ENCODE measurements at places on chromosomes 16 and 17.

- DNase-seq = no peak
Observed at GRCh38 chr17:81176666-81177065, 10.6 kb upstream of the AATK start.

GRCh38 chr17:78174346-78174869 is 6.0 kb downstream of the SYNGR2 start:
- no peak for DNase-seq

DNA sequence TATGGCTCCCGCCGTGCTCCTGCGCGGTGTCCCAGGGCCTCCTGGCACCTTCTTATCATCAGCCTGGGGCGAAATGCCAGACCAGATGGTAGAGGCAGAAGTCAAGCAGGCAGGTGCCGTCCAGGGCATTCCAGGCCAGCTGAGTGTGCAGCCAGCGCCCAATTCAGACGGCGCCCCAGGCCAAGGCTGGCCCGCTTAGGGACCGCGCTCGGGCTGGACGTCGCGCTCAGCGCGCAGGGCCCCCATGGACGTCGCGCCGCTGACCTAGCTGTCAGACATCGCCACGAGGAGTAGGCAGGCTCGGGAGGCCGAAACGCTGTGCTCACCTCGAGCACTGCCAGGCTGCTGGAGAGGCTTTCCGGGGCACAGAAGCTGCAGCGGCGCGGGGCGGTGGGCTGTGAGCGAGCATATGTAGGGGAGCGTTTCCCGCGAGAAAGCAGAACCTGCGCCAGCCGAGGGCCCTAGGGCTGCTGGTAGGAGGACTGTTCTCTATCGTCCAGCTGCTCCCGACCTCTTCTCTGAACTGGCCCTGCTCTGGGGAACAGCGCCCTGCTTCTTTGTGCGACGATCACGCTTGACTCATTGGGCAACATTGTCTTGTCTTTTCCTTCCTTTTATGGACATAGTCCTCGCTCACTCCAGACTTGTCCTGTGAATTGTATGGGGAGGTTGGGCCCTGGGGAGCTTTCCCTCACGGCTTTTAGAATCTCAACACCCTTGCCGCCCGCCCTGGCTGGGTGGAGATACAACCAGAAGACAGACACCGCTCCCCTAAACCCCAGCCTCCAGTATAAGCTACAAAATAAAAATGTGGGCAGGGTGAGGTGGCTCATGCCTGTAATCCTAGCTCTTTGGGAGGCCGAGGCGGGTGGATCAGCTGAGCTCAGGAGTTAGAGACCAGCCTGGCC is 8.4 kb upstream of the CA4 start:
- DNase-seq = peak; percentile 43

- DNase-seq = peak; percentile 75
Observed at GRCh38 chr17:40122999-40123810, 1.4 kb downstream of the MSL1 start.

- no peak for DNase-seq
Observed at GRCh38 chr17:81118308-81119221, 46.7 kb upstream of the PVALEF start.

DNA sequence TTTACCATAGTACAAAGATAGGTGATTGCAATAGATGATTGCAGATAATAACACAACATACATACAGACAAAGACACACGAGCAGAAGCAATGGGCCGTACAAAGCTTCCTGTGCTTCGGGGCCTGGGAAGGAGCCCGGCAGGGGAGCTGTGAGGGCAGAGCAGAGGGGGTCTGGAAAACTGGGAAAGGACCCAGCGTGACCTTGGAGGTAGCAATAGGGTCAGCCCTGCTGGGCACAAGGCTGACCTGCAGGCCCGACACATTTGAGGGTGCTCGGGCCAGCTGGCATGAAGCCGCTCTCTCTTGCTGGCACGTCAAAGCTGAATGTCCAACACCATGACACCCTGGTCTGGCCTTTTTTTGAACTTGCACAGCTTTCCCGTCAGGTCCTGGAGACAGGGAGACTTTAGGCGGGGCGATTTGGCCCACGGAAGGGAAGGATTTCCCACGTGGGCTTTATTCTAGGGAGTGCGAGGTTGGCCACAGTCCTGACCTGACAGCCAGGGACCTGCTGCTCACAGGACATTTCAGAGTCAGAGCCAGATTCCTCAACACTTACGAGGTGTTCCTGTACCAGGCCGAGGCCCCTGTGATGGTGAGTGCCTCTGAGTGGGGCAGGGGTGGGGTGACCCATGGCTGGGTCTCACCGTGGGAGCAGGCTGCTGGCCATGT is 83.2 kb downstream of the NTN1 start:
- no peak for DNase-seq

DNA sequence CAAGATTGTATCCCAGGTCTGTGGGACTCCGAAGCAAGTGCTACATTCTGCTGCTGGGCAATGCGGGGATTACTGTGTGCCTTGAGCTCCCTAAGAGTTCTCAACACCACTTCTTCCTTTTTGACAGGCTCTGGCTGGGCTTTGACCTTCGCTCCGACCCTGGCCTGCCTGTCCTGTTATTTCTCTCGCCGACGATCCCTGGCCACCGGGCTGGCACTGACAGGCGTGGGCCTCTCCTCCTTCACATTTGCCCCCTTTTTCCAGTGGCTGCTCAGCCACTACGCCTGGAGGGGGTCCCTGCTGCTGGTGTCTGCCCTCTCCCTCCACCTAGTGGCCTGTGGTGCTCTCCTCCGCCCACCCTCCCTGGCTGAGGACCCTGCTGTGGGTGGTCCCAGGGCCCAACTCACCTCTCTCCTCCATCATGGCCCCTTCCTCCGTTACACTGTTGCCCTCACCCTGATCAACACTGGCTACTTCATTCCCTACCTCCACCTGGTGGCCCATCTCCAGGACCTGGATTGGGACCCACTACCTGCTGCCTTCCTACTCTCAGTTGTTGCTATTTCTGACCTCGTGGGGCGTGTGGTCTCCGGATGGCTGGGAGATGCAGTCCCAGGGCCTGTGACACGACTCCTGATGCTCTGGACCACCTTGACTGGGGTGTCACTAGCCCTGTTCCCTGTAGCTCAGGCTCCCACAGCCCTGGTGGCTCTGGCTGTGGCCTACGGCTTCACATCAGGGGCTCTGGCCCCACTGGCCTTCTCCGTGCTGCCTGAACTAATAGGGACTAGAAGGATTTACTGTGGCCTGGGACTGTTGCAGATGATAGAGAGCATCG is 2.4 kb downstream of the SLC16A13 start:
- DNase-seq = no peak

DNA sequence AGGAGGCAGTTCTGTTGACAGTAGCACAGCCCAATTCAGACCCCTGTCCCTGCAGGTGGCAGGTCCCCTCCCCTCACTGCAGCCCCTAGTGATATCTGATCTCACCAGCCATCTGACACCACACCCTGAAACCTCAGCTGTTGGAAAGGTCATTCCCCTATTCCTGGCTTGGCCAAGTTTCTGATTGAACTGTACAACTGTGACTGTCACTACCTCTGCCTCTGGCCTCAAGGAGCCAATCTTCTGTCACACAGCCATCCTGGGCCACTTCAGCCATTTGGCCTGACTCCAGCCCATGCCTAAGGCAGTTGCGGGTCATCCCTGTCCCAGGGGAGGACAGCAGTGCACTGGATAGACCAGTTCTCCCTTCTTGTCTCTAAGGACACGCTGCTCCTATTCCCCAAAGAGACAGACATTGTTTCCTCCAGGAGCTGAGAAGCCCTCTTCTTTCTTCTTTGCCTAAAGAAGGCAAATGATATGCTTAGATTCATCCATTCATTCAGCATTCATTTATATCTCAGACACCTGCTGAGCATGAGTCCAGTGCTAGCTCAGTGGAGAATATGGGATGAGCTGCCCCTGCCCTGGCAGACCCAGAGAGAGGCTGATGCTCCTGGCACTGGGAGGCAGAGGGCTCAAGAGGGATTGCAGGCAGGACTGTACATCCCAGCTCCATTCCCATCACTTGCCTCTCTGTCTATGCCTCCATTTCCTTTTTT is 4.6 kb upstream of the ALDOA start:
- DNase-seq = no peak

- no peak for DNase-seq
Observed at GRCh38 chr17:66786107-66786506, 48.8 kb upstream of the CACNG5 start.

DNA sequence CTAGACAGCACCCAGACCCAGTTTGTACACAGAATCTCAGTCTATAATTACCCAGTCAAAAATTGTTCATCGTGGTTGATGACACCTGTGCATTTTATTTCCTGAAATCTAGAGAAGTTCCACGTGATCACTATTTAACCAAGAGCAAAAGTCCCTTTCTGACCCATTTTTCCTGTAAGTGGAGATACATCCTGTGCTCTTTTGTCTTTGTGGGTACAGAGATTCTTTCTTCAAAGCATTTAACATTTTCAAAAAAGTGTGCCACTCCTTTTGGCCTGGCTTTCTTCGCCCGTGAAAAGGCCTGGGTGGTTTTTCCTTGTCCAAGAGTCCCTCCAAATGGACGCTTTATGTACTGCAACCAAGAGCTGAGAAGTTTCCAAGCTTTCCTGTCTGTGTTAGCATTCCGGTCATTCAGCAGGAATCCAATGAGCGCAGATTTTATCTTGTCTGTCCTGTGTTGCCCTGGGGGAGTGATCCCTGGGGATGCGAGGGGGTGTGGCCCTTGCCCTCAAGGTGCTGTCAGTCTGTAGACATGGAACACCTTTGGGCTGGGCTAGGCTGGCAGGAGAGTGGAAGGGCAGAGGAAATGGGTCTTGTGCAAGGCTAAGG is 161.1 kb upstream of the CACNG5 start:
- DNase-seq = peak; percentile 55

GRCh38 chr17:58680038-58680369 is 11.8 kb downstream of the TEX14 start:
- DNase-seq = no peak

DNA sequence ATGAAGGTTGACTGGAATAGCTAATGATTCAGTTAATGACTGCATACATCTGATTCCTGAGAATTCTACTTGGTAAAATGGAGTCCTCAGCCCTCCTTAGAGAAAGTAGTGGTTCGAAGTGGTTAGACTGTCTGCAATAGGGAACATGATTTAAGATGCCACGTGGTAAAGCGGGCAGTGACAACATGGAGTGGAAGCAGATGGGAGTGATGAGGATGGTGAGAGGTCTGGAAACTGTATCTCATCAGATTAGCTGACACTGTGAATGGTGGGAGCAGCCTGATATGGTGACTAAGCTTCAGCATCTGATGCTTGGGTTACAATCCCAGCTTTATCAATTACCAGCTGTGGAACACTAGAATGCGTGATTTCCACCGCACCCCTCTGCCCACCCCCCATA is 8.4 kb downstream of the CDH11 start:
- DNase-seq = no peak

GRCh38 chr16:8845699-8846298 is 23.0 kb downstream of the CARHSP1 start:
- DNase-seq = no peak

DNA sequence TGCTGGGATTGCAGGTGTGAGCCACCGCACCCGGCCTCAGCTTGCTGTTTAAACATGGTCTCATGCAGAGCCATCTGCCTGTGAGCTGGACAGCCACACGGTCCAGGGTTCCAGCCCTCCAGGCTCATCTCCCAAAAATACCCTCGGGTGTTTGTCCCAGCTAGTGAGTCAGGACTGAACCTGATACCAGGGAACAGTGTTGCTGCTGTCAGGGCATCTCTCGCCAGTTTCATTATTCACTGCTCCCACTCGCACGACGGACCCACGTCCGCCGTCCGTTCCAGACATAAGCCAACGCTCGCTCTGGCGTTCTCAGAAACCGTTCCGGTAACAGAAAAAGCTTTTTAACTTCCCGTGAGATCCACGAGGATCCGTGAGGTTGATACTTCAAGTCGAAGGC is 77.6 kb downstream of the NXN start:
- no peak for DNase-seq

- DNase-seq = no peak
Observed at GRCh38 chr16:12390644-12391043, 413.0 kb downstream of the CPPED1 start.

DNA sequence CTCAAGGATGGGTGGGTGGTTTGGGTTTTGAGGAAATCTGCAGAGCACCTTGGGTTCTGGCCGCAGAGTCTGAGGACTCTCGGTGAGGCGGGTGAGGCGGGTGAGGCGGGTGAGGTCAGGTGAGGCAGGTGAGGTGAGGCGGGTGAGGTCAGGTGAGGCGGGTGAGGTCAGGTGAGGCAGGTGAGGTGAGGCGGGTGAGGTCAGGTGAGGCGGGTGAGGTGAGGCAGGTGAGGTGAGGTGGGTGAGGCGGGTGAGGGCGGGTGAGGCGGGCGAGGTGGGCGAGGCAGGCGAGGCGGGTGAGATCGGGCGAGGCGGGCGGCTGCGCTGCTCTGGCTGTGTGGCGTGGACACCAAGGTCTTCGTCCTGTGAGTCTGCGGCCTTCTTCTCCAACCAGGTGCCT is 24.1 kb upstream of the RPL13 start:
- DNase-seq = no peak

All from iPS-NIHi11 (cell line).